ENCODE measurements at places on chromosomes 2 and 18.

- no peak for DNase-seq
Observed at GRCh38 chr2:51039581-51039980, 7.6 kb upstream of the NRXN1 start.

GRCh38 chr2:216405588-216405987, 6.7 kb upstream of the SMARCAL1 start:
- no peak for DNase-seq

DNA sequence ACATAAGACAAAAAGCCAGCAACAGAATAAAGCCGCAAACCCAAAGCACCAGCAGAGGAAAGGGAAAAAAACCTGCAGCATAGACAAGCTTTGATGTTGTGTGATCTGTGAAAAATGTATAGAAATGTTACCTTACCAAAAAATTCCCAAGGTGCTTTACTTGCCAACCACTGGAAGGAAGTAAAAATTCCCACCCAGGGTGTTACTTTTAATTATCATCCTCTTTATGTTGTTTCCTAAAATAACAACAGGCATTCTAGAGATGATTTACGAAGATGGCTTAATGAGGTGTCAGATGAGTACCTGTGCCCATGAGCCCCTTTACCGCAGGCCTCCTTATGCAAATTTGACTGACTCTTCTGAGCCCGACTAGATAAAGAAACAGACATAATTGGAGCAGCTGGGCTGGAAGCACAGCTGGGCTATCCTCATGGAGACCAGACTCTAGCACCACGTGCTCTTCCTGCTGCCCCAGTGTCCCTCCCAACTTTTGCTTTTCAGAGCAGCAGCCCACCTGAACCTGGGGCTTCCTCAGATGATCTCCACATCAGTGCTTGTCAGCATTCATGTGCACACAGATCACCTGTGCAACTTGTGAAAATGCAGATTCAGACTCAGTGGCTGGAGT, 41.5 kb downstream of the SRSF7 start:
- no peak for DNase-seq

DNA sequence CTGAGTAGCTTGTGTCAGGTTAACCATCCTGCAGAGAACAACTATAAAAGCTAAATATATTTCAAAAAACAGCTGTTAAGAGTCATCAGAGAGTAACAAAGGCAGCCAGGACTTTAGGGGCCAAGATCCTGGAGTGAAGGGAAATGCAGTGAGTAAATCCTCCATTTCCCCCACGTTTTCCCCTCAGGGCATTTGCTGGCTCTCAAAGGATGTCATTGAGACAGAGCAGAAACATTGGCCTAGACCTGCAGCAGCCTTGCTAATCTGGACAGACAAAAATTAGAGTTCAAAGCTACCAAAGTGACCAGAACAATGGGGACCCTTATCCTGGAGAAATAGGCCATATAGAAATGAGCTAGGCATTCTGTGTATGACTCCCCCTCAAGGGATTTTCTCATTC, 21.1 kb upstream of the KLHL29 start:
- DNase-seq, result no peak

GRCh38 chr18:78517973-78518372, 461.6 kb upstream of the SALL3 start:
- no peak for DNase-seq

DNA sequence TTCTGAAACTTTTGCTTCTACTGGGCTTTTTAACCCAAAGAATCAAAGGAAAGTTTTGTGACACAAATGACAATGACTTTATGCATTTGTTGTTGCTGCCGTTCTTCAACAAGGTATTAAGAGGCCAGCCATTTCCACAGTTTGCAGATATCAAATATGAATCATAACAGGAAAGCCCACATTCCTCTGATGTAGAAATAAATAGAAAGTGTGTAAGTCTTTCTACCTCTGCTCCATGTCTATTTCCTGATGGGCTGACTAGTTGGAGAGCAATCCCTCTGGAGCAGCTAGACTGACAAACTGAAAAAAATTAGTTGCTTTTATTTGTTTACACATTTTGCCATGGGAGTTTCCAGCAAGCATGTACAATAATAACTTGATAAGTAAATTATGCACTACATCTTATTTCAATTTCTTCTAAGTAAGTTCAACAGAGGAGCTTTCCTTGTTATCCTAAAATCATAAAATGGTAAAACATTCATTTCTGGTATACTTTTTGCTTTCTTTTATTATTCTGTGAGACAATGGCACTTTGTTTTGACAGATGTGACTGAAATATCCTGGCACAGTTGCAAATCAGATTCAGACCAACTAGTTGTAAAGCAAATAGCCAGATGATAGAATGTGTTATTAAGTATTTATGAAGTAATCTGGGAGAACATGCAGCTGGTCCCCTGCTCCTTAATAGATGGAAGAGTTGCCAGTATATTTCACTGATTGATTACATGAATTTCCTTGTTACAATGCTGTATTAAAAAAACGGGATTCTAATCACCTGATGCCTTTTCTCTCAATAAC, 266.7 kb downstream of the METTL4 start:
- no peak for DNase-seq

DNA sequence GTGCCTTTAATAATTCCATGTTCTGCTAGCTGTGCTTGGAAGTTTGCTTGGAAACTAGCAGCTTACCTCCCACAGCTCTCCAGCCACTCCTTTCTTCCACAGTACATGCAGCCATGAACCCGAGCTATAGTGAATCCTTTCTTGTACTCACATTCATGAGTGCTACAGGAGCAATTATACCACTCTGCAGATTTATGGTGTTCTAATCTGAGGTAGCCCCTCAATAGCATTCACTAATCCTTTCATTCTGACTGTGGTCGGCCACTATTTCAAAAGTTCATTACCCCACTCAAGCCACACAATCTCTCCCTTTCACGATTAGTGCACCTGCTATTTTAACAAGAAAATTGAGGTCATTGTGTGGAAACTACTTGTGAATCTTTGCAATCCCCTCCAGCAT, 53.2 kb downstream of the CSRNP3 start:
- DNase-seq, result no peak

- DNase-seq, result no peak
Observed at GRCh38 chr2:85472261-85472660, 53.7 kb downstream of the SH2D6 start.

- peak; percentile 38 for DNase-seq
Observed at GRCh38 chr18:5238371-5238976, 41.4 kb upstream of the AKAIN1 start.
